NCI-H1105 treated with DMSO at 0.1 percent for 48 hours (cell line): ENCODE measurements at places on chromosomes 3 and 15.

DNA sequence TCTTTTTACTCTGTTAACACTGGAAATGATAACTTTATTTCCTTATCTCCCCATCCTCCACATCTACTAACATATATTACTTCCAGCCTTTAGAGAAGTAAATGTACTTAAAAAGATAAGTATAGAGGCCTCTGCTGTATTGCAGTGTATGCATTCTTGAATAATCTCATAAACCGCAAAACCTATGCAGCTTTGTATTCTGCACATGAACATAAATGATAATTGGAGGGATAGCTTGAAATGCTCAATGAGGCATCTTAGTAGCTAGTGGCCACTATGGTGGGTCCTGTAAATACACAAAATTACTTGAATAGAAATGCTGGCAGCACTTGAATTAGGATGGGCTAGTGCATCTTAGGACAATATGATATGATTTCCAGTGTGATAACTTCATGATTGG is 77.0 kb downstream of the LYSMD4 start:
- no peak for DNase-seq

GRCh38 chr3:105504440-105504951 is 137.8 kb downstream of the ALCAM start:
- no peak for DNase-seq

GRCh38 chr15:48060396-48060795 is 60.4 kb upstream of the SLC24A5 start:
- DNase-seq: no peak

GRCh38 chr3:143855183-143855582 is 6.9 kb upstream of the SLC9A9 start:
- no peak for DNase-seq
